ENCODE measurements at places on chromosomes 5 and 9.

- DNase-seq = no peak
Measured at GRCh38 chr5:36558641-36559040, 47.8 kb upstream of the SLC1A3 start.

GRCh38 chr5:37249815-37250164, 614 bp upstream of the CPLANE1 start:
- DNase-seq = no peak

- DNase-seq = no peak
Measured at GRCh38 chr5:147400881-147401280, 109.0 kb downstream of the DPYSL3 start.

DNA sequence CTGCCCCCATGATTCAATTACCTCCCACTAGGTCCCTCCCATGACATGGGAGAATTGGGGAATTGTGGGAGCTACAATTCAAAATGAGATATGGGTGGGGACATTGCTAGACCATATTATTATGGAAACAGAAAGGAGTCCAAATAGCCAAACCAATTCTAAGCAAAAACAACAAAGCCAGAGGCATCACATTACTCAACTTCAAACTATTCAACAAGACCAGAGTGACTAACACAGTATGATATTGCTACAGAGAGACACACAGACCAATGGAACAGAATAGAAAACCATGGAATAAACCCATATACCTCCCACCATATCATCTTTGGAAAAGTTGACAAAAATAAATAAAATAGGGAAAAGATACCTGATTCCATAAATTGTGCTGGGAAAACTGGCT, 710.5 kb upstream of the CDH9 start:
- DNase-seq = no peak

- DNase-seq = no peak
Measured at GRCh38 chr5:96297867-96298266, 135.2 kb downstream of the PCSK1 start.

- DNase-seq = no peak
Measured at GRCh38 chr9:136011703-136012496, 50.7 kb upstream of the UBAC1 start.

All from NCI-H2171 treated with DMSO at 0.1 percent for 48 hours (cell line).